Frontal cortex (tissue), 4 donors: ENCODE measurements at places on chromosomes 7 and 10. TPM values are rescaled to one million over a fixed set of nuclear protein-coding genes. Genes with fewer than 3 reads are reported as not detected.

- DNase-seq, result no peak
Observed at GRCh38 chr10:26960308-26960707, 99.5 kb upstream of the ABI1 start.

The TMEM168 gene
- 31.4 TPM for total RNA-seq

DNA sequence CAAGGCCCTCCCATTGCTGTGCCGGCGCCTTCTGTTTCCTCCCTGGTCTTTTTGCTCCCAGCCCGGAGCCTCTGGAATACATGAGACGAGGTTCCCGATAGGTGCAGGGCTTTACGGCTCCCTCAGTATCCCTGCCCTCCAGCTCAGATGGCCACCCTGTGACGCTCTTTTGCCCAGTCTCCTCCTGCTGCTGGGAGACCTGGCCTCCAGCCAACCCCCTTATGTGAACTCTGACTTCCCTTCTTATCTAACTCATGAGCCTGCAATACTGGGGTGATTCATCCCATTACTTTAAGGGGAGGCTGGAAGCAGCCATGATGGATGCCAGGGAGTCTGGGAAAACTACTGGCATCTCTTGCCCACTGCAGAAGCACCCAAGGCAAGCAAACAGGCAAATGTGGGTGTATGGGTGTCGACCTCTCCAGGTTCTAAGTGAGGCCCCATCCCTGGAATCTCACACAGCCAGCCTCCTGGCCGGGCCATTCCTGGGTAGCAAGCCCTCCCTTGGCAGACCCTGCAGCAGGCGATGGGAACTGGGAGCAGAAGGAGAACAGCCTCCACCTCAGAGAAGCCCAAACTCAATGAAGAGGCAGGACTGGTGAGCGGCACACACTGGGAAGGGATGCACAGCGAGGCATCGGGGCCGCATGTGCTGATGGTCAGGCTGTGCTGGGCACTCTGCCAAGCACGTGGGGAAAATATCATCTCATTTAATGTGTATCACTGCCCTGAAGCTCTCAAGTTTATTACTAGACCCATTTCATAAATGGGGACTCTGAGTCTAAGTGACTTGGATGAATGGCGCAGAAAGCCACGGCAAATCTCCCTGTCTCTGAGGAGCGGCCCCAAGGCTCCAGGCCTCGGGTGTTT, 97.5 kb downstream of the FAM53B start:
- no peak for DNase-seq

DNA sequence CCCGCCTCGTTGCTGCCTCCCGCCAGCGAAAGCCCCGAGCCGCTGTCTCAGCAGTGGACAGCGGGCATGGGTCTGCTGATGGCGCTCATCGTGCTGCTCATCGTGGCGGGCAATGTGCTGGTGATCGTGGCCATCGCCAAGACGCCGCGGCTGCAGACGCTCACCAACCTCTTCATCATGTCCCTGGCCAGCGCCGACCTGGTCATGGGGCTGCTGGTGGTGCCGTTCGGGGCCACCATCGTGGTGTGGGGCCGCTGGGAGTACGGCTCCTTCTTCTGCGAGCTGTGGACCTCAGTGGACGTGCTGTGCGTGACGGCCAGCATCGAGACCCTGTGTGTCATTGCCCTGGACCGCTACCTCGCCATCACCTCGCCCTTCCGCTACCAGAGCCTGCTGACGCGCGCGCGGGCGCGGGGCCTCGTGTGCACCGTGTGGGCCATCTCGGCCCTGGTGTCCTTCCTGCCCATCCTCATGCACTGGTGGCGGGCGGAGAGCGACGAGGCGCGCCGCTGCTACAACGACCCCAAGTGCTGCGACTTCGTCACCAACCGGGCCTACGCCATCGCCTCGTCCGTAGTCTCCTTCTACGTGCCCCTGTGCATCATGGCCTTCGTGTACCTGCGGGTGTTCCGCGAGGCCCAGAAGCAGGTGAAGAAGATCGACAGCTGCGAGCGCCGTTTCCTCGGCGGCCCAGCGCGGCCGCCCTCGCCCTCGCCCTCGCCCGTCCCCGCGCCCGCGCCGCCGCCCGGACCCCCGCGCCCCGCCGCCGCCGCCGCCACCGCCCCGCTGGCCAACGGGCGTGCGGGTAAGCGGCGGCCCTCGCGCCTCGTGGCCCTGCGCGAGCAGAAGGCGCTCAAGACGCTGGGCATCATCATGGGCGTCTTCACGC, 825 bp downstream of the ADRB1 start:
- peak; percentile 27 for DNase-seq

The PIK3CG gene
- total RNA-seq, result 1.6 TPM

DNA sequence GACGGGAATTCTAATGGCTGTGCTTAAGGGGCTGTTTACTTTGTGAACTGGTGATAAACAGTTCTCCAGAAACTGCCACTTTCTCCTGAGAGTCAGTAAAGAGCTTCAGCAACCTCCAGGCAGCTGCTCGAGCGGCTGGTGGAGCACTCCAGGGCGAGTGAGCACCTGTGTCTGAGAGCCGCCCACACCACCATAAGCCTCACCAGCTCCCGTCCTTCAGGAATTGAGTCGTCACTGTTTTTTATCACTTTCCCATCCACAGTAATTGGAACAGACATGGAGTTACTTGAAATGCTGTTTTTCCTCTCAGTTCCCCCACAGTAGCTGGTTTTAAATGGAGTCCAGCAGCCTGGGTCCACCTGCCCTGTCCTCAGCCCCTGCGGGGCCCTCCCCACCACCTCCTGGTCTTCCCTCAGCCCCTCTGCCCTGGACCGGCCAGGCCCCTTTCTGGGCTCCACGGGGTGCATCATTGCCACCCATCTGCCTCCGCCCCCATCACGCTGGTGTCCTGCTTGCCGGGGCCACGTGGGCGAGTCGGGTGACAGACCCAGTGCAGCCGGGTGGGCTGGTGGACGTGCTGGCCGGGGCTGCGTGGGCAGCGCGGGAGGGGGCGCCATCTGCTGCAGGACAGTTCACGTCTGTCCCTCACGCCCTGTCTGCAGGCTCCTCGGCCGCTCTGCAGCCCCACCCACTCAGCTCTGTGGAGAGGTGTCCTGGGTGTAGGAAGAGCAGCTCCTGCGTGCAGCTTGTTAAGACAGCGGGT, 56.0 kb downstream of the NKX6-2 start:
- DNase-seq, result no peak

GRCh38 chr7:75631711-75632110, 107.0 kb downstream of the HIP1 start:
- DNase-seq, result no peak
